SJSA1 (cell line): ENCODE measurements at places on chromosomes 16 and 17. TPM values are rescaled to one million over a fixed set of nuclear protein-coding genes. Genes with fewer than 3 reads are reported as not detected.

DNA sequence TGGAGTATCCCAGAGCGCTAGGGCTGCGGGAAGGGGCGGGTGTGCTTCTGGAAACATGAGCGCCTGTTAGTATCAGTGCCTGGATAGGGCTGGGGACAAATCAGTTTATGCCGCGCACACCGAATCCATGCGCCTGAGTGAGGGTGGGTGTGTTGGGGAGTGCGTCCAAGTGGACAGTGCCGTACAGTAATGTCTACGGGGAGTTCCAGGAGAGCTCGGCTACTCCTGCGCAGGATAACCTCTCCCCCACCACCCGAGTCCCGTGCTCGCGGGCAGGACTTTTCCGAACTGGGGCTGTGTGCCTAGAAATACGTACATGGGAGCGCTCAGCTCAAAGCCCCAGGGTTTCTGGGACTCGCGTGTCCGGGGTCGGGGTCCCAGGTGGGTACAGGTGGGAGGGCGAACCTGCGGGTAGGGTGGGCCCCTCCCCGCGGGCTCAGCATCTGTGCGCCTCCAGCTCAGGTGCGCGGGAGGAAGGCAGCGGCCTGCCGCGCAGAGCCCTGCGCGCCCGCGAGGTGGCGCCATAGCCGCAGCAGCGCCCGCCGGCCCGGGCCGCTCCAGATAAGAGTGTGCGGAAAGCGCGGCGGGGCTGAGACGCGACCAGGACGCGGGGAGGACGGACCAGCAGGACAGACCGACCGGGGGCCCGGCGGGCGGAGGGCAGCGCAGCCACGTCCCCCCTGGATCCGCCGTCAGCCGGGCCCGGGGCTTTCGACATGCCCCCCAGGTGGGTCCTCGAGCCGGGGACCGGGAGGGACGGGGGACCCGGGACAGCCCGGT, at the start of gene HIC1:
HIC1 (plus strand) TSS at position 592 of the 780 bp plus-strand sequence. CDS start 1,588 bp downstream, outside the sequence.
- DNase-seq, result peak; percentile 89
- peaks cover 33% of the 10 kb centered on the region for H3K4me1 ChIP-seq
- peak within 1 kb of the TSS; percentile 76 for H3K4me3 ChIP-seq
- H3K27me3 ChIP-seq, result peaks cover 4% of the 10 kb centered on the region
- peak within 1 kb of the TSS; percentile 50 for H3K27ac ChIP-seq
- peaks cover 41% of the 10 kb centered on the region for H3K36me3 ChIP-seq

DNA sequence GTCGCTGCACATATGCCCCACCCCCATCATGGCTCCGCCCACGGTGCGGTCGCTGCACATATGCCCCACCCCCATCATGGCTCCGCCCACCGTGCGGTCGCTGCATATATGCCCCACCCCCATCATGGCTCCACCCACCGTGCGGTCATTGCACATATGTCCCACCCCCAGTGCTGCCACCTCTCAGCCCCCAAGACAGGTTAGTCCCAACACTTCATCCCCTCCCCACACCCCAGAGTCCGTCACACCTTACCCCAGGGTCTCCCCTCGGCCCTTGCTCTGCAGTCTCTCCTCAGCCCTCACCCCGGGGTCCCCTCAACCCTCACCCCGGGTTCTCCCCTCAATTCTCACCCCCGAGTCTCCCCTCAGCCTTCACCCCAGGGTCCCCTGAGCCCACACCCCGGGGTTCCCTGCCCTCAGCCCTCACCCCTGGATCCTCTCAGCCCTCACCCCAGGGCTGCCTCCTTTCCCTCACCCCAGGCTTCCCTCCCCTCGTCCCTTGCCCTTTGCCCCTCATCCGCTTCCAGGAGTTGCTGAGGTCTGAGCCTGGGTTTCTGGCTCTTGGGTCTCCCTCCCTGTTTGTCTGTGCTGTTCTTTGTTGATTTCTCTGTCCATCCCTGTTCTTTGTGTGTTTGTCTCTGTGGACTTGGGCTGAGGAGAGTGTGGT, 25.6 kb downstream of the TPSG1 start:
- no peak for DNase-seq
- no peaks in the 10 kb centered on the region for H3K4me1 ChIP-seq

- H3K36me3 ChIP-seq, result no peaks in the 10 kb centered on the region
- H3K4me1 ChIP-seq, result peaks cover 19% of the 10 kb centered on the region
- H3K4me3 ChIP-seq, result no peak overlapping the region
Observed at GRCh38 chr16:13113741-13114140, 212.3 kb downstream of the SHISA9 start.

- H3K4me1 ChIP-seq, result peaks cover 16% of the 10 kb centered on the region
- H3K4me3 ChIP-seq, result no peak overlapping the region
- no peaks in the 10 kb centered on the region for H3K36me3 ChIP-seq
- peaks cover 7% of the 10 kb centered on the region; the same call in 1 of the 2 replicates for H3K27me3 ChIP-seq
- H3K27ac ChIP-seq, result no peak overlapping the region
- DNase-seq, result peak; percentile 94
Observed at GRCh38 chr17:45385331-45385997, 47.2 kb downstream of the ARHGAP27 start.

DNA sequence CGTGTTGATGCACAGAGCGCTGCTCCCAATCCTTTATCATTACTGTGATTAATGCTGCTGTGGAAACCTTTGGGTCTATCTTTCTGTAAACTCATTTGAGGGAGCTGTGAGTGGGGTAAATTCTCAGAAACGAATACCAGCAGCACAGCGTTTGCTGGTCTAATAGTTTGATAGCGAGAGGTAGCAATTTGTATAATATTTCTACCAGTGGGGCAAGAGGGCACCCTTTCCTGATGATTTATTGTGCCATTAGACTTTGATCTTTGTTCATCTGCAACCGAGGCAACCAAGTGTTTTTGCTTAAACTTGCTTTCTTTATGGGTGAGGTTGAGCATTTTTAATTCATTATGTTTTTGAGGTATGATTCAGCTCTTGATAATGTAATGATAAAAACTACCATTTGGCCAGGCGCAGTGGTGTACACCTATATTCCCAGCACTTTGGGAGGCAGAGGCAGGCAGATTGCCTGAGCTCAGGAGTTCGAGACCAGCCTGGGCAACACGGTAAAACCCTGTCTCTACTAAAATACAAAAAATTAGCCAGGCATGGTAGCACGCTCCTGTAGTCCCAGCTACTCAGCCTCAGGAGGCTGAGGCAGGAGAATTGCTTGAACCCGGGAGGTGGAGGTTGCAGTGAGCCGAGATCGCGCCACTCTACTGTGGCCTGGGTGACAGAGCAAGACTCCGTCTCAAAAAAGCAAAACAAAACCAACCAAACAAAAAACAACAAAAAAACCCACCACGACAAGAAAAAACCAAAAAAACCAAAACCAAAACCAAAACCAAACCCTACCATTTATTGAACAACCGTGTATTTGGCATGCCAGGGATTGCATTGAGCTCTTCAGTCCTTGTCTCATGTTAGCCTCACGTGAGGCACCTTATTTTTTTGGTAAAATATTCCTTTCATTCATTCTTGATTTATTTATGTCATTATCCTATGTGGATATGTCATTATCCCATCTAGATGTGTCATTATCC, 81.5 kb downstream of the PLCG2 start:
- H3K27ac ChIP-seq, result no peak overlapping the region
- H3K4me3 ChIP-seq, result no peak overlapping the region

- H3K27ac ChIP-seq, result no peak overlapping the region
- H3K4me3 ChIP-seq, result no peak overlapping the region
- no peaks in the 10 kb centered on the region for H3K4me1 ChIP-seq
- no peak for DNase-seq
- peaks cover 72% of the 10 kb centered on the region for H3K36me3 ChIP-seq
Observed at GRCh38 chr16:16143038-16143763, 80.1 kb downstream of the ABCC6 start.

DNA sequence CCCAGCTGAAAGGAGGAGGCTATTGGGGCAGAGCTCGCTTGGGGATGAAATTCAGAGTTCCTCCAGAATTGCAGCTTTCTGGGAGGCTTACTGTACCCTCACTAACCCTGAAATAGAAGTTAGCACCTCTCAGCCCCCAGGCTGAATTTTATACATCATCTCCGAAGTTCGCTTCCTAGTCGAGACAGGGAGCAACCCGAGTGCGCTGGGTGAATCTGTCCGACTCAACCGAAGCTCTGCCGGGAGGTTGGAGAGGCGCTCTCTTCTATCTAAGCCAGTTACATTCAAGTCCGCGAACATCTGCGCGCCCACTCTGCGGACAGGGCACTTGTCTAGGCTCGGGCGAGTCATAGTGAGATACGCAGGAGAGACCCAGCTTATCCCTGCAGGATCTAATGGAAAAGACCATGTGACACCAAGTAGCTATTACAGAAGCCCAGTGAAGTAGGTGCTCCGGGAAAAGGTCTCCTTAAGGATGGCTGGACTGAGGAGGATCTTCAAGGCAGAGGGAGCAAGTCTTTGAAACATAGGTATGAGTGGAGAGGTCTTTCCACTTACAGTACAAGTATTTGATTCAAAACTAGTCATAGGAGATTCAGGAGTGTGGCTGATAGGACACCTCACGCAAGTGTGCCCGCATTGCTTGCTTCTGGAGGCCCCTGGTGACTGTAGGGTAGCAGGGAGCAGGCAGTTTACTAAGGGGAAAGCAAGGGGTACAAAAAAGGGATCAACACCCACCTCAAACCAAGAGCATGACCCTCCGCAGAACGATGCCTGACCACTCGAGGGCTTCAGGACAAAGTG, 646 bp upstream of the HES7 start:
- no peak overlapping the region for H3K27ac ChIP-seq
- H3K27me3 ChIP-seq, result peaks cover 22% of the 10 kb centered on the region
- H3K4me1 ChIP-seq, result peaks cover 45% of the 10 kb centered on the region

GRCh38 chr17:82985973-82986372, 93.4 kb upstream of the METRNL start:
- no peaks in the 10 kb centered on the region for H3K27me3 ChIP-seq
- peak; percentile 21 for DNase-seq
- H3K4me1 ChIP-seq, result peaks cover 21% of the 10 kb centered on the region
- H3K36me3 ChIP-seq, result 0 out of 2 replicates have a peak, but pooled peaks cover 3% of the 10 kb centered on the region
- no peak overlapping the region for H3K4me3 ChIP-seq
- no peak overlapping the region for H3K27ac ChIP-seq

DNA sequence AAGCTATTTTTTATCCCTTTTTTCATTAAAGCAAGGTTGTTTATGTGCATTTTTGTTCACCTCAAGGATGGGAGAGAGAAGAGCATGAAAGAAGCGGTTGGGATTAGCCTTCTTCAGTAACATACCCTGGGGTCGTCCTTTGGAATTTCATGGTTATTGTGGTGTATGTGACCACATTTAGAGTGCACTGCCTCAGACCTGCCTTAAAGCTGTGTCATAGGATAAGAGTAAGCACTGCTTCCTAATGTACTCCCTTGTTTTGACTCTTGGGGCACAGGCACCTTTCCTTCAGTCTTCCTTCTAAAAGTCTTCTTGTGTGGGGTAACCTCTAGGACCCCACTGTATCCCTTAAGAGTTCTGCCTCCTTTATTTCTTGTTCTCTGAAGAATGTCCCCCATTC, 28.9 kb downstream of the TNRC6A start:
- H3K27ac ChIP-seq, result no peak overlapping the region
- no peaks in the 10 kb centered on the region for H3K27me3 ChIP-seq
- no peak for DNase-seq
- H3K4me3 ChIP-seq, result no peak overlapping the region
- H3K4me1 ChIP-seq, result no peaks in the 10 kb centered on the region
- H3K36me3 ChIP-seq, result peaks cover 52% of the 10 kb centered on the region

- H3K4me1 ChIP-seq, result no peaks in the 10 kb centered on the region
- no peak for DNase-seq
- no peaks in the 10 kb centered on the region for H3K36me3 ChIP-seq
- no peaks in the 10 kb centered on the region for H3K27me3 ChIP-seq
- no peak overlapping the region for H3K27ac ChIP-seq
Observed at GRCh38 chr17:73112246-73112645, 19.8 kb upstream of the SLC39A11 start.

- H3K4me3 ChIP-seq, result no peak overlapping the region
- H3K36me3 ChIP-seq, result no peaks in the 10 kb centered on the region
- peaks cover 8% of the 10 kb centered on the region for H3K27me3 ChIP-seq
- no peaks in the 10 kb centered on the region; the same call in 1 of the 2 replicates for H3K4me1 ChIP-seq
- DNase-seq, result no peak
- no peak overlapping the region for H3K27ac ChIP-seq
Observed at GRCh38 chr17:40561871-40562611, 3.2 kb downstream of the CCR7 start.

DNA sequence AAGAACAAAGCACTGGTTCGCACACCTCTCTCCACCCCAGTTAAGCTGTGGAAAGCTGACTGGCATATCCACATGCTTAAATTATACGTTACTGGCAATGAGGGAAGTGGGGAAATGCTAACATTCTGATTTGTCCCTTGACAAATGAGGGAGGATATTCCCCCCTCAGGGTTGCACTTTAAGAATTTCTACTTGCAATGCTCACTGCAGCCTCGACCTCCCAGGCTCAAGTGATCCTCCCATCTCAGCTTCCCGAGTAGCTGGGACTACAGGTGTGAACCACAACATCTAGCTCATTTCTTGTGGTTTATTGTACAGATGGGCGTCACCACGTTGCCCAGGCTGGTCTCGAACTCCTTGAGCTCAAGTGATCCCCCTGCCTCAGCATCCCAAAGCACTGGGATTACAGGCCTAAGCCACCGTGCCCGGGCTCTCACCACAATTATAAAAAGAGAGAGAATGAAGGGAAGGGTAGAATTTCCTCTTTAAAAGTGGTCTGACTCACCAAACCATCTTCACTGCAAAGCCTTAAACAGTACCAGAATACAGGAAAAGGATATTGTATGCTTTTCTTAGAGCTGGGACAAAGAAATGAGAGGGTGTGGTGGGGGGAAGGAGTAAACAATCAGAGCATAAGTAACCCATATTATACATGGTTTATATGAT, 38.9 kb downstream of the KANSL1 start:
- H3K27ac ChIP-seq, result no peak overlapping the region
- no peak overlapping the region for H3K4me3 ChIP-seq
- no peaks in the 10 kb centered on the region for H3K36me3 ChIP-seq
- peaks cover 62% of the 10 kb centered on the region for H3K4me1 ChIP-seq
- peak; percentile 64 for DNase-seq

DNA sequence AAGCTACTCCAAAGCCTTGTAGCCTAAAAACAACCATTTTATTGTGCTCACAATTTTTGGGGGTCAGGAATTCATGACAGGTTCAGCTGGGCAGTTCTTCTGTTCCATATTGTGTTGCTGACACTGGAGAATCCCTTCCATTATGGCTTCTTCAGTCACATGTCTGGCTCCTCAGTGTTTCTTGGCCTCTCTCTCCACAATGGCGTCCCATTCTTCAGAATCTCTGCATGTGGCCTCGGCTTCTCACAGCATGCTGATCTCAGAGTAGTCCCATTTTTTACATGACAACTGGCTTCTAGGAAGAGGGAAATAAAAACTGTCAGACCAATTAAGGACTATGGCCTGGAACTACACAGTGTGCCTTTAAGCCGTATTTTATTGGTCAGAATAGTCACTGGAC, 49.7 kb downstream of the NF1 start:
- no peak overlapping the region for H3K27ac ChIP-seq
- peaks cover 19% of the 10 kb centered on the region for H3K36me3 ChIP-seq
- no peaks in the 10 kb centered on the region; the same call in 1 of the 2 replicates for H3K4me1 ChIP-seq
- H3K27me3 ChIP-seq, result no peaks in the 10 kb centered on the region
- DNase-seq, result no peak

- no peaks in the 10 kb centered on the region for H3K27me3 ChIP-seq
- no peak for DNase-seq
- no peaks in the 10 kb centered on the region for H3K36me3 ChIP-seq
- no peak overlapping the region for H3K4me3 ChIP-seq
Observed at GRCh38 chr16:74107795-74108610, 188.6 kb upstream of the PSMD7 start.

GRCh38 chr17:7885367-7886226, 3.0 kb upstream of the CHD3 start:
- peak; percentile 78 for DNase-seq
- peaks cover 37% of the 10 kb centered on the region for H3K4me1 ChIP-seq
- peak overlapping the region; percentile 75 for H3K27ac ChIP-seq

- H3K36me3 ChIP-seq, result no peaks in the 10 kb centered on the region
- no peaks in the 10 kb centered on the region for H3K27me3 ChIP-seq
- peaks cover 16% of the 10 kb centered on the region for H3K4me1 ChIP-seq
- no peak for DNase-seq
Observed at GRCh38 chr16:87550495-87550961, 51.8 kb upstream of the JPH3 start.

APOBR gene
- not detected in 2 replicates for total RNA-seq

G6PC1 gene
- total RNA-seq, result not detected in 2 replicates

SSTR5 gene
- total RNA-seq, result not detected in 2 replicates

ZNF624 gene
- total RNA-seq, result 1.3 and 3.9 TPM in 2 replicates

SP2 gene
- total RNA-seq, result 1.8 and 2.1 TPM in 2 replicates
